Activated B cell treated with CpG ODN at 0.5 μM for 24 hours (primary cell): ENCODE measurements at places on chromosomes 3 and 15. TPM values are rescaled to one million over a fixed set of nuclear protein-coding genes. Genes with fewer than 3 reads are reported as not detected.

GRCh38 chr3:141646760-141647561 is 91.1 kb upstream of the RNF7 start:
- no peaks in the 10 kb centered on the region for H3K27me3 ChIP-seq
- no peaks in the 10 kb centered on the region for H3K4me1 ChIP-seq
- no peak overlapping the region for H3K27ac ChIP-seq
- no peaks in the 10 kb centered on the region for H3K36me3 ChIP-seq
- DNase-seq: no peak

DNA sequence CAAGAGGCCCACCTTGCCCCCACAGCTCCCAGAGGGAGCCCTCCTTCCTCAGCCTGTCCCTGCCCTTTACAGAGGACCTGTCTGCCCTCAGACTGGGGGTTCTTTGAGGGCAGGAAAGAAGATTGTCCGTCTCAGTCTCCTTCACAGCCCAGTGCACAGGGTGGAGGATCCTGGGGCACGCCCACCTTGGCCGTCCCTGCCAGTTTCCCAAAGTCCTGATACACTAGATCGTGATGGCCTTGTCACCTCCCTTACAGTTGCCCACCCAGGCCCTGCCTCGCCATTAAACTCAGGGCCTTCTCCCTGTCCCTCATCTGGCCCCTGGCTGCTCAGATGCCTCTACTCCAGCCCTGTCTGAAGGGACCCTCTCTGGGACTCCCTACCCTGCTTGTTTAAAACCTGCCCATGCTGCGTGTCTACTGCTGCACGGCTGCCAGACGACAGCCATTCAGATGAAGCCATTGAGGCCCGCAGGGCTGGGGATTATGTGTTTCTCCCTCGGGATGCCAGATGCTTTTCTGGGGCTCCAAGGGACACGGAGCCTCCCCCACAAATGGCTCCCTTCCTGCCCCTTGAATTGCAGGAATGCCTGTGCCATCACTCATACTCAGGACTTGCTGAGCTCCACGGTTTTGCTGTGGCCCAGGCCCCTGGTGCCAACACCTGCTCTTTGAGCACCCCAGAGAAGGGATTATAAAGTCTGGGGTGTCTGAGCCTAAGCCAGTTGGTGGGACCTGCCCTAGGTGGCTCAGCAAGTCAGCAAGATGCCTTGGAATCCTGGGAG is 27.8 kb downstream of the ACSBG1 start:
- H3K27ac ChIP-seq: no peak overlapping the region
- no peaks in the 10 kb centered on the region for H3K36me3 ChIP-seq
- DNase-seq: no peak
- H3K4me3 ChIP-seq: no peak overlapping the region
- peaks cover 4% of the 10 kb centered on the region for H3K27me3 ChIP-seq

- no peak overlapping the region for H3K4me3 ChIP-seq
- no peaks in the 10 kb centered on the region for H3K27me3 ChIP-seq
- peaks cover 9% of the 10 kb centered on the region for H3K4me1 ChIP-seq
- DNase-seq: no peak
- no peak overlapping the region for H3K27ac ChIP-seq
These were observed 49.2 kb upstream of the CCDC54 start for GRCh38 chr3:107328069-107328468.

DNA sequence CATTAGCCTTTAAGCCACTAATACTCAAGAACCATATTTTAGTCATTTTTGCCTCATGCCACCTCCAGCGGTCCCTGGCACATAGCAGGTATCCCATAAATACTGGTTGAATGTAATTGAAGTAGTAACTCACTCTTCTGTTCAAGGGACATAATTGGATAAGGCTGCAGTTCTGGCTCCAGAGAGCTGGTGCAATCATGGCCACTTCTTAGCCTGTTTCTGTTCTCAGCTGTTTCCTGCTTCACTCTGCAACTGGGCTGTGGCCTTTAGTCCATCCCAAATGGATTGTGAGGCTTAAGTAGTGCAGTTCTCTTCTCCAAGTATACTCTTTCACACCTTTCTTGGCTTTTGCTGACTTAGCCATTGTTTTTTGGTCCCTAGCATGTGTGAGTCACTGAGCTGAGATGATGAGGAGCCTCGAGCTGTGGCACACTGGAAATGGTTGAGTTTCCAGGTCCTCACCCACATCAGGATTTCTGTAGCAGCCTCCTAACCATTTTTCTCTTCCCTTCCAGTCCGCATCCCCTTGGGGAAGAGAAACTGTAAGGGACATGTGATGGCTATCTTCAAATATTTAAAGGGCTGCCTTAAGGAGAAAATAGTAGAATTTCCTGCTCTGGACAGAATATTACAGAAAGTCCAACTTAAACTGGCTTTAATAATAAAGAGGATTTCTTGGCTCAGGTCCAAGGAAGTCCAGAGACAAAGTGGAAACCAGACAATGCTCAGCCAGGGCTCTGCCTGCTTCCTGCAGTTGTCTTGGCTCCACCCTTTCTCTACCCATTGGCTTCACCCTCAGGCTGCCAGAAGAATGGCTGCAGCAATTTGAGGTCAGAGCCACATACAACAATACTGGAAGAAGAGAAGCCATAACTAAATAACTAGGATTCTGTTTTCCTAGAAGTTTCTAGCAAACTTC is 305.4 kb upstream of the ROPN1 start:
- peaks cover 22% of the 10 kb centered on the region for H3K27me3 ChIP-seq
- H3K27ac ChIP-seq: no peak overlapping the region
- no peak for DNase-seq
- H3K4me1 ChIP-seq: peaks cover 7% of the 10 kb centered on the region

GRCh38 chr15:74791007-74791406 is 9.1 kb downstream of the CSK start:
- no peak for DNase-seq
- H3K27ac ChIP-seq: peak overlapping the region; percentile 99
- H3K36me3 ChIP-seq: peaks cover 67% of the 10 kb centered on the region
- no peaks in the 10 kb centered on the region for H3K27me3 ChIP-seq

- no peaks in the 10 kb centered on the region for H3K36me3 ChIP-seq
- no peak overlapping the region for H3K4me3 ChIP-seq
- no peaks in the 10 kb centered on the region for H3K27me3 ChIP-seq
- H3K4me1 ChIP-seq: peaks cover 3% of the 10 kb centered on the region
- DNase-seq: no peak
These were observed 40.9 kb upstream of the SMAD3 start for GRCh38 chr15:67024314-67024997.

- no peak overlapping the region for H3K4me3 ChIP-seq
- H3K27ac ChIP-seq: no peak overlapping the region
- DNase-seq: no peak
- H3K4me1 ChIP-seq: no peaks in the 10 kb centered on the region
- no peaks in the 10 kb centered on the region for H3K36me3 ChIP-seq
These were observed 56.8 kb downstream of the TFG start for GRCh38 chr3:100766069-100766468.

- H3K27me3 ChIP-seq: no peaks in the 10 kb centered on the region
- peaks cover 49% of the 10 kb centered on the region for H3K36me3 ChIP-seq
- no peak for DNase-seq
- H3K4me1 ChIP-seq: peaks cover 90% of the 10 kb centered on the region
- peak overlapping the region; percentile 11 for H3K4me3 ChIP-seq
- peak overlapping the region; percentile 66 for H3K27ac ChIP-seq
These were observed 28.4 kb downstream of the CCDC12 start for GRCh38 chr3:46947981-46948791.

DNA sequence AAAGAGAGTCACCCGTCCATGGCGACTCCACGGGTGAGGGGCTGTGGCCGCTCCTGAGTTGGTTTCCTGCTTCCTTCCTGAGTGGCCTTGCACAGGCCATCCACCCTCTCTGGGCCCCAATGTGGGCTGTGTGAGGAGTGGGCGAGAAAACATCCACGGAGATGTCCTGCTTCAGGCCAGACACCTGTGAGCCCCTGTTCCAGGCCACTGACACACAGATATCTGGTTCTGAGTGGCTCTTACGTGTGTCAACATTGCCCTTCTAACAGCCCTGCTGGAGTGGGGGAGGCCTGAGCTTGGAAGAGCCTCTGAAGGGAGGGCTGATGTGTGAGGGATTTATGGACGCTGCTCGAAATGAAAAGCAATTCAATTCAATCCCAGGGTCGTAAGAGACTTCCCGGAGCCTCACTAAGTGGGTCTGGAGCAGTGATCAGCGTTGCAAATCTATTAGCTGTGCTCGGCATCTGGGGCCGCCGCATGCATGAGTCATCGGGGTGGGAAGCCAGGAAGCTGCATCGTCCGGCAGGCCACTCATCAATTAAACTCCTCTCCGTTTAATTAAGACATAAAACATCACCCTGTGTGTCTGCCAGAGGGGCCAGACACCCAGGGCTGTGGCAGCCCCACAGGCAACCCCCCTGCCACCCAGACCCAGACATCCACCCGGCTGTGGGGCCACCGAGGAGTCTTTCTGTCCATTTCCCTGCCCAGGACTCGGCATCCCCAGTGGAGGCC is 20.0 kb upstream of the PRR23E start:
- no peak overlapping the region for H3K27ac ChIP-seq
- peaks cover 32% of the 10 kb centered on the region for H3K27me3 ChIP-seq
- no peak for DNase-seq
- no peaks in the 10 kb centered on the region for H3K4me1 ChIP-seq
- H3K36me3 ChIP-seq: no peaks in the 10 kb centered on the region
- H3K4me3 ChIP-seq: no peak overlapping the region

DNA sequence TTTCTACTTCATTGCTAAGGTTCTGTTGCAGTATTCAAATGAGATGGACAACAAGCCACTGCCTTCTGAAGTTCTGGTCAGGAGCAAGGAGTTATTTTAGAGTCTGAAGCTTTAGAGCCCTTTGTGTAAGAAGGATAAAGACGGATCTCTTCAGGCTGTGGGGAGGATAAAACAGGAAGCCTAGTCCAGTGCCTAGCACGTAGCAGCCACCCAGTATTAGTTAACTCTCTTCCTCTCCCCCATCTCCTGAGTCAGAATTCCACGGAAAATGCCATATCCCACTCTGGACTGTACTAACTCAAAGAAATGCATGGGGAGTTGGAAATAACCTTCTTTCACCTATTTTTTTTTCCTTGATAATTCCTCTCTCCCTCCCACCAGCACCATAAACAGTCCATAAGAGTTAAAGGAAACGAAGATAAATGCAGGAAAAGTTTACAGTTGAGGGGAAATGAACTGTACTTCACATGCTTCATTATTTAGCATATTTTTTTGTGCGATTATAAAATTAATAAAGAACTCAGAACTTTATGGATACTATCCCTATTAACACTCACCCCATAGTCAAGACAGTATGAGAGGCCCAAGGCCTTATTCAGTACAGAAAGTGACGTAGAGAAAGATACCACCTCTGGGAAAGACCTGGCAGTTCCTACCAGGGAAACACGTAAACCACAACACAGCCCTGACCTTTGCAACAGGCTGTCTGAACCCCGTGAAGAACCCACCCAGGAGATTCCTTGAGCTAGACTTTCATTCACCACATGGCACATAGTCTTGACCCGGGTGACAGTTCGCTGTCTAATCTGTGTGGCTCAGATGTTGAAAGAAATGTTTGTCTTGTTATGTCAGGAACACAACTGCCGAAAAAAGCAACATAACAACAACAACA is 9.2 kb downstream of the IGF2BP2 start:
- no peaks in the 10 kb centered on the region for H3K4me1 ChIP-seq
- no peak overlapping the region for H3K27ac ChIP-seq
- H3K36me3 ChIP-seq: no peaks in the 10 kb centered on the region
- peaks cover 27% of the 10 kb centered on the region for H3K27me3 ChIP-seq
- H3K4me3 ChIP-seq: no peak overlapping the region

DNA sequence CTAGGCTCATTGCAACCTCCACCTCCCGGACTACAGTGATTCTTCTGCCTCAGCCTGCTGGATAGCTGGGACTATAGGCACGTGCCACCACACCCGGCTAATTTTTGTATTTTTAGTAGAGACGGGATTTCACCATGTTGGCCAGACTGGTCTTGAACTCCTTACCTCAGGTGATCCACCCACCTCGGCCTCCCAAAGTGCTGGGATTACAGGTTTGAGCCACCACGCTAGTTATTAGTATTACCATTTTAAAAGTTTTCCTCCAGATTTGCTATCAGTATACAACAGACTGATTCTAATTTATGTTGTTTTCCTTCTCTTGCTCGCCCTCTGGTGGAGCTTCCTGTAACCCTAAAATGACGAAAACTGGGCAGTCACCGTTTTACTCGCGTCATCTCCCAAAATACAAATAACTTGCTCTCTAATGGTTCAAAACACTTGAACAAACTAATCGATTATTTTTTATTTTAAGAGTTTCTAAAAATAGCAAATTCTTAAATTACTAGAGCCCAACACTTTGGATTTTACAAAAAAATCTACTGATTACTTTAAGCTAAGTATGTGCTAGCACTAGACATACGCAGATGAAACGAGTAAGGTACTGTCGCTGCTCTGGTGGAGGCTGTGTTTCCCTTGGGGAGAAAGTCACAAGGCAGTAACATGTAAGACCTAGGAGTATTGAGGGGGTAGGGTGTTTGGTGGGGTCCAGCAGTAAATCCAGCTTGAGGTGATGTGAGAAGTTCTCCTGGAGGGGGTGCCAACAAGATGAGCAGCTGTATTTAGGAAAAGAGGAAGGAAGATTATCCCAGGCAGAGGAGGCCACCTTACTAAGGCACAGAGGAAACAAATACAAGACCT is 203.3 kb downstream of the MBNL1 start:
- H3K27me3 ChIP-seq: no peaks in the 10 kb centered on the region
- DNase-seq: peak; percentile 31
- peak overlapping the region; percentile 78 for H3K4me3 ChIP-seq
- H3K4me1 ChIP-seq: peaks cover 26% of the 10 kb centered on the region

DNA sequence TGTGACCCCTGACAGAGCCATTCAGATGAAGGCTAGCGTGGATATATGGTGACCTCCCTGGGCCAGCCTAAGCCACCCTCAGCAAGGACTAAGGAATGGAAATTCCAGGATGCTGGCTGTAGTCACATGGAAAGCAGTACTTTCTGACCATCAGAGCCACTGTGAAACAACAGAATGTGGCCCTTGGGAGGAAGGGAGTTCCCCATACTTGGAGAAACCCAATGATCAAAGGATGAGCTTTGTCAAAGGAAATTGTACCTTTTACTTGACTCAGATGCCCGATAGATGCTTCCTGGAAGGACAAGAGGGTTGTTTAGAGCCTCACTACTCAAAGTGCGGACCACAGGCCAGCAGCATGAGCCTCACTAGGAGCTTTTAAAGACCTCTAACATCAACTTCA is 484.5 kb upstream of the PROK2 start:
- H3K36me3 ChIP-seq: no peaks in the 10 kb centered on the region
- H3K4me1 ChIP-seq: peaks cover 88% of the 10 kb centered on the region
- no peak for DNase-seq
- H3K27me3 ChIP-seq: no peaks in the 10 kb centered on the region

GRCh38 chr15:36004891-36005490 is 459.0 kb upstream of the DPH6 start:
- H3K27ac ChIP-seq: no peak overlapping the region
- DNase-seq: no peak
- H3K36me3 ChIP-seq: no peaks in the 10 kb centered on the region
- H3K4me1 ChIP-seq: no peaks in the 10 kb centered on the region
- no peak overlapping the region for H3K4me3 ChIP-seq

GRCh38 chr3:194532591-194532990 is 45.8 kb upstream of the ATP13A3 start:
- H3K4me1 ChIP-seq: no peaks in the 10 kb centered on the region
- no peak overlapping the region for H3K4me3 ChIP-seq
- DNase-seq: no peak
- no peaks in the 10 kb centered on the region for H3K27me3 ChIP-seq
- H3K27ac ChIP-seq: no peak overlapping the region

LMCD1 gene
- total RNA-seq: 5.4 and 6.0 TPM in 2 replicates

TM6SF1 gene
- total RNA-seq: 3.9 and 4.1 TPM in 2 replicates

CCR8 gene
- total RNA-seq: not detected in 2 replicates

FOXL2NB gene
- not detected in 2 replicates for total RNA-seq

LTF gene
- total RNA-seq: 0.10 TPM in 1 of 2 replicates, not detected in the other

NANOGP8 gene
- total RNA-seq: 0.47 TPM in 1 of 2 replicates, not detected in the other

HTR3E gene
- total RNA-seq: not detected in 2 replicates
